Ovary (tissue), 10 donors: ENCODE measurements at places on chromosomes 5 and 9.
A peak's percentile ranks its signal among the peaks of the same experiment; 100 is the strongest.

DNA sequence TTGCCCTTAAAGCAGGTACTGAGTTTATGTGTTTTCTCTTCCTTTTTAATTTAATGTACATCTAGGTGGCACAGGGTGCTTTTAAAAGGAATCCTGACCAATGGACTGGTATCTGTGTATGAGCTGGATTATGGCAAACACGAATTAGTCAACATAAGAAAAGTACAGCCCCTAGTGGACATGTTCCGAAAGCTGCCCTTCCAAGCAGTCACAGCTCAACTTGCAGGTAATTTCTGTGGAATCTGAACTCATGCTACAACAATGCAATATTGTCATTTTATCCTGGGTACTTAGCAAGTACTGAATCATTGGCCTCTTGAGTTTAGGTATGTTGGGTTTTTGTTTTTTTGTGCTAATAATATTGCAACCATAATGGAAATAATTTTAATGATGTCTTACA is 14.4 kb upstream of the TMOD1 start:
- no peak for DNase-seq

GRCh38 chr5:159780246-159780645 is 136.0 kb upstream of the ADRA1B start:
- no peak for DNase-seq

DNA sequence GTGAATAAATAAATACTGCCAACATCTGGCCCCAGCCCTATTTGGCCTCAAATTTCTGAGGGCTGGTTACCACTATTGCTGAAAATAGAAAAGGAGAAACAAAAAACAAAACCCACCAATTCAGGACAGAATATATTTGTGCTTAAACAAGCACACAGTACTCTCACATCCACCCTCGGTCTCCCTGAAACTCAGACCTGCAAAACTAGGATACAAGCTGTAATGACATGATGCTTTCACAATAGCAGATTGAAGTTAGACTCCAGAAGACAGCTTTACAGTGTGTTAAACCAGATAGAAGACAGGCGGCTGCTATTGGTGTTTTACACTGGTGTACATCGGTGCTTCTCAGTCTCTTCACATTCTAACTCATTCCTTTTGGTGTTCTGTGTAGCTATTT is 214.9 kb upstream of the DMRT1 start:
- no peak for DNase-seq

DNA sequence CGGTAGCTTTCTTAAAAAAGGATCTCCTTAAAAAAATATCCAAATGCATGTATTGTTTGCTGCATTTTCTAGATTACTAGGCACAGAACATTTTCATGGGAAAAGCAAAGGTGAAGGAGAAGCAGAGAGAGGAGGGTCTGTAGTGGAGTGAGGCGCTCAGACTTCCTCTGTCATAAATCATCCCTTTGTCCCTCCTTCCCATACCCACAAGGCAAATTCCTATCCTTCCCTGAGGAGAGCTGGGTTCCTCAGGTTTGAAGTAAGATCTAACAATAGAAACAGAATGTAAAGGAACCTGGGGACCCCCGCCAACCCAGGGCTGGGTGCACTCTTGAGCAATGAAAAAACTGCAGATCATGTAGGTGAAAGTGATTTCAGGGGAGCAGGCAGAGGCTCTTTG is 149.2 kb upstream of the ANKH start:
- no peak for DNase-seq

GRCh38 chr9:4297786-4298254 is 2.0 kb downstream of the GLIS3 start:
- peak; percentile 85 for DNase-seq

DNA sequence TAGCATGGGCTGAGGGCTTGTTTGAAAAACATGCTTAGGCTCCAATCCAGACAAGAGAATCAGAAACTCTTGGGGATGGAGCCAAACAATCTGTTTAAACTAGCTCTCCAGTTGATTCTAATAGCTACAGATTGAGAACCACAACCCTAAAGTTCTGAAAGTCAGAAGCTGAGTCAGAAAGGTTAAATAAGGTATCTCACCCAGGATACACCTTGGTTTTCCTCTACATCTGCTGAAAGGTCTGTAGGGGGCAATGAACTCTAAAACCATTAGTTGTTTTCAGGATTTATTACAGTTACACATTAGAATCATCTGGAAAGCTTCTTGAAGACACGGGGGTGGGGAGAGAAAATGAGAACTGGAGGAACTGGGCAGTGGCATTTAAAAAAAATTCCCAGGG is 5.7 kb downstream of the GFM2 start:
- no peak for DNase-seq

DNA sequence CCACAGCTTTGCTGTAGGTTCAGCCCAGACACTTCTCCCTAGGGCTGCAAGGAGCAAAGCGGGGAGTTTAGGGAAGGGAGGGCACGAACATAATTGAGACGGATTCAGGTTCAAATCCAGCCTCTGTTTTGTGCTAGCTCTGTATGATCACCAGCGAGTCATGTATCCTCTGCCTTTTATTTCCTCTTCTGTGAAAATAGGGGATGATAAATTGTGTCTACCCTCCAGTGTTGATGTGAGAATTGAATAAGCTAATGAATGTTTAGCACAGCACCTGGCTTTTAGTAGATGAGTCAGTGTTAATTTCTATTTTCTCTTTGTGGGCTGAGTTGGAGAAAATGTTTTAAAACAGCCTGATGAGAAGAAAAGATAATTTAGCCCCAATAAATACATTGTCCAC is 6.2 kb downstream of the MLANA start:
- no peak for DNase-seq

DNA sequence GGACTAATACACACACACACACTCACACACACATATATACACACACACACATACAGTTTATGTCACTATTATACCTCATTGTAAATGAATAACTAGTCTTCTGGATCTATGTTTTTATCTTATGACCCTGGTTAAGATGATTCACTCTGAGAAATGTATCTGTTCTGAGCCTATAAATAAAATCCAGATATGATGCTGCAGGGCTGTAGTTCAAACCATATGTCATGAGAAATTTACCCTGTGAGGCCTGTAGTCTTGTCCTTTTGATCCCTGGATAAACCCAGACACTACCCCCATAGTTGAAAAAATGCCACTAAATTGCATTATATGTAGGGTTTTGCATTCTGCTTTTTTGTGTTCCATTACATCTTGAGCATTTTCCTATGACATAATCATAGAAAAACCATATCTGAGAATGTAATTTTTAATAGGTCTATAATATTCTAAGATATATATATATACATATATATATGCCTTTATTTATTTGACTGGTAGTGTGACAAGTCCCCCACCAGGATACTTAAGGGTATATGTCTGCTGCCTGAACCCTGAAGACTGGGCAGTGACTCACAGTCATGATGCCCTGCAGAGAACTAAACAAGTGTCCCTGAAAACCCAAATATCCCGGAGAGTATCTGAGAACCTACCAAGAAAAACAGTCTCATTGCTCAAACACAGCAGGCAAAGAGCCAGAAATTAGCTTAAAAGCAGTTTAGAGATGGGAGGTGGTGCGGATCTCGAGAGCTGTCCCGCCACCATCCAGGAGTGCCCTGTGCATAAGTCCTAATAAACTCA is 18.4 kb upstream of the ALDOB start:
- no peak for DNase-seq

- DNase-seq = no peak
Observed at GRCh38 chr5:150765011-150765798, 6.4 kb upstream of the DCTN4 start.

- no peak for DNase-seq
Observed at GRCh38 chr9:99778308-99778707, 43.4 kb upstream of the NR4A3 start.

- DNase-seq = no peak
Observed at GRCh38 chr5:160011471-160011870, 2.5 kb downstream of the TTC1 start.

DNA sequence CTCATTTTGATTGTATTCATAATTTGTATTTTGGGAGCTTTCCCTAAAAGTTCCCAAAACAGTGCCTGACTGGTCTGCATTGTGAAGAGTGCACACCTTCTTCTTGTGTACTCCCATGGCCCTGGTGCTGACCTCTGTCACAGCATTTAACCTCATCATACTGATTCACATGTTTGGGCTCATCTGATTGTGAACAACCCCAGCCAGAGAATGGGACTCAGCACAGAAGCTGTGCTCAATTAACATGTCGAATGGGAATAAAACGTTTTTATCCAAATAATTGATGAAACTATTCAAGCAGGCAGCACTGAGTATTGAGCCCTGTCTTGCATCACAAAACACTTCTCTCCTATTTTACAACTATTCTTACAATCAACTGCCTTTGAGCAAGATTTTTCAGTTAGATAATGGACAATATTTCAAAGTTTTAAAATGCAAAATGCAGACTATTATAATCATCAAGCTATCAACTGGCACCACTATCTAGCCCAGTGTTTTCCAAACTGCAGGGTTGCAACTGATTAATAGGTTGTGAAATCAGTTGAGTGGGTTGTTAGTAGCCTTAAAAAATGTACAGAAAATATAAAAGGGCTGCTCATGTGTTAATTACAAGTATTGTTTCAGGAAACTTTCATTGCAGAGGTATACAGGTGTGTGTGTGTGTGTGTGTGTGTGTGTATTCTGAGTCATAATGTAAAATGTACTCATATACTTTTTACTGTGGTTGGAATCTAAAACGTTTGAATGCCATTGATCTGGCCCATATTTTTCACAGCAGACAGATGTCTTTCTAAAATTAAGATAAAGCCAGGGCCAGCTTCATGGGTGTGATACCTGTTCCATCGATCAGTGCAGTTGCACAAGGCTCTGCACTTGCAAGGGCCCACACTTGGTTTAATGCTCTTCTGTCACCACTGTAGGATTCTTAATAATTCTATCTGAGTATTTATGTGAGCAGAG is 190.5 kb downstream of the PIK3R1 start:
- DNase-seq = no peak

DNA sequence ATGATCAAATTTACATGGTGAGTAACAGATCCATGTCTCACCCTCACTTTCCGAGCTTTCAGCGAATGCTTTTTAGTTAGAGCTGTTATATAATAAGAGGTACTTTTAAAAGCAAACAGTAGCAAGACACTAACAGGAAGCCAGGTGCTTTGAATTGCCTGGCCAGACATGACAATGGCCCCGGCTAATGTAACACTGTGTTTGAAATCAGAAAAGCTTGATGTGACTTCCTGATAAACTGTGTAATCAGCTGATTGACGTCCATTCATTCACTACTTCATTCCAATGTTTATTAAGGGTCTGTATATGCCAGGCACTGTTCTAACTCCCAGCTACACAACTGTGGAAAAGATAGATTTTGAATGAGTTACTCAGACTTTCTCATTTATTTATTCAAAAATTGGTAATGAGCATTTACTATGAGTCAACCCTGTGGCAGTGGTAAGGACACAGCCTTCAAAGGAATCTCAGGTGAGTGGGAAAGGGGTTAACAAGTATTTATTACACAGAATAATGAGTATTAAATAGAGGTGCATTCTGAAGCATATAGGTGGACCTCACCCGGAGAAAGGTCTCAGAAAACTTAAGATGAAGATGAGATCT is 26.6 kb downstream of the DPYSL3 start:
- no peak for DNase-seq

DNA sequence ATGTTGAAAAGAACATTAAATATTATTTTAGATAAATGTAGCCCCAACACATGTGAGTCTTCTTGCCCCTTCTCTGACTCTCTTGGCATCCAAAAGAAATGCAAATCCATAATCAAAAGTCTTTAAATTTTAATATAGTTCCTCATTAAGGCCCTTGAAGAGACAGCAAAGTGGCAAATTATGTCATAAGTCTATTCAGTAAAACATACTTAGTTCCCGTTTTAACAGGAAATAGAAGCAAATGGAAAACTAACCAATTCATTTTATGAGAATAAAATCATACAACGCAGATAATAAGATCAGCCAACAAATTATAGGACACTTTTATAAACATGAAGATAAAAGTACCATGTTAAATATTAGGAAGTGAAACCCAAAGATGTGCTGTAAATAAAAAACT is 20.1 kb upstream of the IFNB1 start:
- DNase-seq = no peak

- DNase-seq = peak; percentile 63
Observed at GRCh38 chr5:65100911-65101631, 332.3 kb downstream of the CWC27 start.

DNA sequence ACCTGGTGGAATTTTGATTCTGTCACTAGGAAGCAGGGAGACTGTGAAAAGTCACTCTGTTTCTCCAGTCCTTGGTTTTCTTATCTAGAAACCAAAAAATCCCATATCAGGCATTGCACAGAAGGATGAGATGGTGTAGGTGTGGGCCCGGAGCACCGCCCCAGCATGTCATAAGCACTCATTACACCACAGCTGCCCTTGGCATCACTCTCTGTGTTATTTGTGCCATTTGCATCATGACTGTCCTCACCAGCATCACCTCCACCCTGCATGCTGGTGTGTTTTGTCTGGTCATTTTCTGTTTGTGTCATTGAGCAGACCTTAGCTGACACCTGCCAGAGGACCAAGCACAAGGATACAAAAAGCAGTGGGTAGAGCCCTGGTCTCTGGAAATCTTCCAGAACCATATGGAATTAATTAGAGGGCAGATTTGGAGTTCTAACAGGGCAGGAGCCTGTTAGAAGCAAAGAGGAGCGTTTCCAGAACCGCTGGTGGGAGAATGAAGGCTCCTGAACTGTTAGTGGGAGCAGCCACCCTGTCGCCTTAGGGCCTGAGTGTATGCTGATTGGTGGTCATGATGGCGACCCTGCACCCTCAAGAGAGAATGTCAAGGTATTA is 99.3 kb downstream of the AMBP start:
- DNase-seq = no peak

DNA sequence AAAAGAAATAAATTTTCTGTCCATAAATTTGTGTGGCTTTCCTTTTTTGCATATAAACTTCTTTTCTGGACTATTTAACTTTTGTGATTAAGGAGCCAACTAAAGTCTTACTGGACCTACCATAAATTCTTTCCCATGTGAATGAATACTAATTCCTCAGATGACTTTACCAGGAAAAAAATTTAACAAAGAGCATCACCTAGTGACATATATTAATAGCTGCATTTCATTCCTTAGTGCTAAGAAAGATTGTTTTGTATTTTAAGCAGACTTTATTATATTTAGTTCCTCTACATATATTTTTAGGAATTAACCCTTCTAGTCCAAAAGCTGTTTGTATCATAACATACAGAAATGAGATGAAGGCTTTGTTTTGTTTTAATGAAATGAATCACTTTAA is 64.4 kb downstream of the C9orf85 start:
- no peak for DNase-seq

DNA sequence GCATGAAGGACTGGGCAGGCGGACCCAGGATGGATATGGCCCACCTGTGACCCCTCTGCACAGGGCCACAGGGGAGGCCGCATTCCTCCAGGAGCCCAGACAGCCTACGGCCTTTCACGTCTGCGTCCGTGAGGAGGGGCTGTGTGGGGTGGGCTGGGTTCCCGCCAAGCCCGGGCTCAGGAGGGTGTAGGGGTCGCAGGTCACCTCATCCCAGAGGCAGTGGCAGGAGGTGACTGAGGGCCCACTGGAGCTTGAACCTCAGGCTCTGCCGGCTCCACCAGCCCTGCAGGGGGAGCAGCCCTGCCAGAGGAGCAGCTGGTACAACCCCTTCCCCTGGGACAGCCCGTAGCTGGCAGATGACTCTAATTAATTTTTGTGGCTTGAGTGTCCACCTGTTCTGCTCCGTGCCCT is 40.7 kb upstream of the CACNA1B start:
- DNase-seq = no peak
